ENCODE measurements at places on chromosomes 1 and 21.

GRCh38 chr1:161238039-161238473 is at the start of gene NR1I3:
NR1I3 (minus strand) TSS chr1:161238203; CDS start chr1:161236565, 1,638 bp downstream.
- DNase-seq = no peak

DNA sequence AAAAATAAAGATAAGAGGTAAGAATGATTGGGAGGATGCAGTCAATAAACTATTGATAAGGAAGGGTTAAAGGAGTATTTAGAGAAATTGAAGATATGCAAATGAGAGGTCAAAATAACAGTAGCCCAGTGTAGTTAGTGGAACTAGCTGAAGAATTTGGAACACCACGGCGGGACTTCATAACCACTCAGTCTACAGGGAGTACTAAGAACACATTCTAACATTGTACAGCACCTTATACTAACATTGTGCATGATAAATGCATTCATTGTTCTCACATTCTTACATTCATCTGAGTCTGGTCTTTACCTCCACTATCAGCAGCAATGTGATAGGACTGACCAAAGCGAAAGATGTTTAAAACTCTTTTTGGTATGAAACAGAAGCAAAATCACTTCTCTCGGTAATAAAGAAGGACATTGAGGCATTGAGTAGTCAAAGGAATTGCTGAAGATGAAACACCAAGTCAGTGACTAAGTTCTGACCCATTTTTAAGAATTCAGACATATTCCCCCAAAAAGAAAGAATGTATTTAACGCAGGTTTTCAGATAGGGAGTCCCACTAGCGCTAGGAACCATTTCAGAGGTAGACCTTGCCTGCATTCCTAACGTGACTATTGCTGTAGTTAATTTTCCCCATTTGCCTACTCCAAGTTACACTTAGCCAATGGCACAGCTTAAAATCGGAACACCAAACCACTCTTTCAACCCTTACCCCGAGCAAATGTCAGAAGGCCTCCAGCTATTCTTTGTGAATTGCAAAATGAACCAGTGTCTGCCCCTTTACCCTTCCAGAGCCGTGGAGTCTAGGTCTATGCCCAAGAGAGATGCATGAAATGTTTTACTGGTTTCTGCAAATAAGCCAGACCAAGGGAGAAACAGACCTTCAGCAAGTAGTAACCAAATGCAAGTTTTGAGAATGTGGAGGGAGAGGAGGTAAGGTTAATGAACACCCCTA is 108.8 kb upstream of the IRF2BP2 start:
- DNase-seq = no peak

GRCh38 chr1:165580931-165581871 is 37.4 kb downstream of the LRRC52 start:
- no peak for DNase-seq

- DNase-seq = no peak
Measured at GRCh38 chr1:97168056-97168455, 446.5 kb downstream of the PTBP2 start.

GRCh38 chr1:16208270-16208987 is 4.0 kb downstream of the ARHGEF19 start:
- DNase-seq = no peak

GRCh38 chr21:14056771-14057191 is 154.0 kb downstream of the LIPI start:
- no peak for DNase-seq

DNA sequence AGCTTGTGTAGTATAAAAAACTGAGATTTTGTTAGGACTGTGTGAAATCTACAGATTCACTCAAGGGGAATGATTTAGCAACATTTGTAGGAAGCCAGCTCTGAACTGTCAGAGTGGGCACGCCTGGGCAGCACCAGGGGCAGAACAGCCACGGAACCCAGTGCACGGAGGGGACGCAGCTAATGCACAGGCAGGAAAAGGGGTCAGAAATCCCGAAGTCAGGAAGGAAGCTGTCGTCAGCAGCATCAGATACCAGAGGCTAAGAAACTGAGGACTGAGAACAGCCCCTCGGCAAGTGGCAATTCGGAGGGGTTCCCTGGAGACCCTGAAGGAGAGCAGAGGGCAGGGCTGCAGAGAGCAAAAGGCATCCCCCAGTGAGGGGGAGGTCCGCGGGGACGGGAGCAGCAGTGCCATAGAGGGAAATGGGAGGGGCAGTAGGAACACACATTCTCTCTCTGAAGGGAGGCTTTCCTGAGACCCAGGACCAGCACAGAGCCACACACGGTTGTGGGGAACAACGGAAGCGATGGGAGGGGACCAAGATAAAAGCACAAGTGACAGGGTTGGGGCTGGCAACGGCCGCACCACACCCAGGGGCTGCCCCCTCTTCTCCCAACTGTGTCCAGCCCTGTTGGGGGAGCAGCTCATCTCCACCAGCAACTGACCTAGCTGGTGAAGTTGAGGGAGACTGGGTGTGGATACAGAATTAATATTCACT is 12.7 kb downstream of the UBE2J2 start:
- DNase-seq = no peak

DNA sequence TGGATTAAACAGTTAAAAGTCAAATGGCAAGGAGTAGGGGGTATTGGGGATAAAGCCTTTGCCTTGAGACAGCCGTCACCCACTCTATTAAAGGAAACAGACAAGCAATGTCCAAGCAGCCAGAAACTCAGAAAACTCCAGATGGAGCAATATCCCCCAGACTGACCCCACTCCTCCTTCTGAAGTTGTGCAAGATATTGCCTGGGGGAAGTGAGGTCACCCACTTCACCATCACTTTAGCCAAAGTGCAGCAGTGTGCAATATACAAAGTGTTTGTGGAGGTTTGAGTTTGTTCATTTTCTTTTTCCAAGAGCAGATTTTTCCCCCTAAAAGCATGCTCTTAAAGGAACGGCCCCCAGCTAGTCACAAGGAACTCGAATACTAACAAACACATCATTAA is 125.1 kb downstream of the ETS2 start:
- no peak for DNase-seq

GRCh38 chr1:27487966-27488884 is 1.7 kb downstream of the WASF2 start:
- DNase-seq = no peak

DNA sequence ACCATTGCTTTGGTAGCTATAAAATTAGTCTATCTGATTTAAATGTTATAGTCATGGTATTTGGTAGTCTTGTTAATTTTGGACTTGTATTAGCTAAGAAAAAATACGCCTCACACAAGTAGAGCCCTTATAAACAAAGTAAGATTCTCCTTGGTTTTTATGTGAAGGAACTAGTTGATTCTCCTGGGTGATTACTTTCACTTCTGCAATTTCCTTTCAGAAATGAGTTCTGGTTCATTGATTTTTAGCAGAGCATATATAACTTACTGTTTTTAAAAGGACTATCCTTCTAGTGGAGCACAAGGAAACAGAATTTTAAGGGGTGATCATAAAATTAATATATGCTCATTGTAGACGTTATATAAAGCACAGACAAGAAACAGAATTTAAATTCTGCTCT is 120.1 kb downstream of the BACH1 start:
- no peak for DNase-seq

DNA sequence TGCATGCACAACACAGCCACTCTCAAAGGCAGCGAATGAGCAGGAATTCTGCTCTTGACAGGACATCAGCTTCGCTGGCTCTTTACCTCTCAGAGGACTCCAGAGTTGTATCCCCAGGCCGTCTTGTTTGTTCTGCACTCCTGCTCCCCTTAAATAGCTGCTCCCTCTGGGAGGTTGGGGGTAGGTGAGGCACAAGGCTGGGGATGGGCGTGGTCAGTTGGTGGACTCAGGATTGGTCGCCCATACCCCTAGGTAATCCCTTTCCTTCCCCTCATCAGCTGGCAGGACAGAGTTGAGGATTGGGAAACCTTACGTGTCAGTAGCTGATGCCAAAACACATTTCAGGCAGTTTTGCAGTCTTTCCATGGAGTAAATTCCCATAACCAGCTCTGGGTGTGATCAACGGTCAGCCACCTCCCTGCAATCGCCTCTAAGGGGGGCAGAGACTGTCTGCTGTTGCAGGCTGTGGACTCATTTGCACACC is at the start of gene PLA2G2A:
Gene PLA2G2A (minus strand): TSS at position 125 of the 484 bp plus-strand sequence. CDS start 845 bp downstream, outside the sequence.
- no peak for DNase-seq

DNA sequence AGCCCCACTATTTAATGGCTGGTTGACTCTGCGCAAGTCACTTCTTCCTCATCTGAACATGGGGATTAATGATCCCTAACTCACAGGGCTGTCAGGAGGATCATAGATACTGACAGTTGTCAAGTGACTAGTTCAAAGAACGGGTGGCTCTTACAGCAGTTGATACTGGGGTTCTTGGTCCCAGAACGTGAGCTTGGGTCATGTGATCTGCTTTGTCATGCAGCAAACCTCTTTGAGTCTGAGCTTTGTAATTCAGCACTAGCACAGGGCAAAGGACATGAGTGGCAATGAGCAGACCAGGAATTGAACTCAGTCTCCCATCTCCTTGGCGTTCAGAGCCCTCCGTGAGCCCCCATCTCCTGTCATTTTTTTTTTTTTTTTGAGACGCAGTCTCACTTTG is 64.4 kb downstream of the TRABD2B start:
- no peak for DNase-seq

DNA sequence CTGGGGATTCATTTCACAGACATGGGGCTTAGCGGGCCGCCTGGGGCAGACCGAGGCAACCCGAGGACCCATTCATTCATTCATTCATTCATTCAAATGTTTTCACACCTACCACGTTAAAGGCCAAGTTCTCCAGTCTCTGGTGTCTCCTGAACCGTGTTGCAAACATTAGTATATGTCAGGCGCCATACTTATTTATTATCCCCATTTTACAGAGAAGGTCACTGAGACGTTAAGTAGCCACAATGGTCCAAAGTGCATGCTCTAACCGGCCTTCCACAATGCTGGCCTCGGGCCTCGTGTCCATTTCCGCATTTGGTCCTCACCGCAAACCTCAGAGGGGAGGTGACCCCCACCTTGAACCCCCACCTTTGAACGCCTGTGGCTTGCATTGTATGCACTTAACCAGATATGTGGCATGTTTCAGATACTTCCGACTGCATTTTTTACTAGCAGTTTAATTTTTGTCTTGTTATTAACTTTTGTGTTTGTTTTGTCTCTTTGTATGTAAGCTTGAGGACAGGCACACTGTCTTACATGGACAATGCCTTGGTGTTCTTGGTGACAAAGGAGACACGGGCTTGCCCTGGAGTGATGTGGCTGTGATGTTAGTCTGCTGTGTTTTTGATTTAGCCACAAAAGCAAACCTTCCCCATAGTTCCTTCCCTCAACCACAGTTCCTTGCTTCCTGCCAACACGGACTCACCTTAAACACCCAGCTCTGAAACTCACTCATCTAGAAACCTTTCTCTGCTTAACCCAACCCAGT is 1.2 kb upstream of the IFFO2 start:
- no peak for DNase-seq

- no peak for DNase-seq
Measured at GRCh38 chr21:41686664-41687063, 80.2 kb downstream of the RIPK4 start.

- no peak for DNase-seq
Measured at GRCh38 chr1:232626452-232626851, 3.5 kb downstream of the SIPA1L2 start.

GRCh38 chr1:39653546-39654031 is 14.1 kb upstream of the HEYL start:
- DNase-seq = peak; percentile 40

DNA sequence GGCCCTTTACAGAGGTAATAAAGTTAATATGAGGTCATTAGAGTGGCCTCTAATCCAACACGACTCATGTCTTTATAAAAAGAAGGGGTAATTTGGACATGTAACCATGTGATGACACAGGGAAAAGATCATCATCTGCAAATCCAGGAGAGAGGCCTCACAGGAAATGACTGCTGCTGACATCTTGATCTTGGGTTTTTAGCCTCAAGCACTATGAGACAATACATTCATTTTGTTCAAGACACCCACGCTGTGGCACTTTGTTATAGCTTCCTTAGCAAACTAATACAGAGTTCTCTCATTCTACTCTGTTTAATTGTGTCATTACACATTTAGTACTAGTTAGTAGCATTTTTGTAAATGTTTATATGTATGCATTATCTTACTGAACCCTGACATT is 64.0 kb upstream of the RUNX1 start:
- DNase-seq = no peak
